Hepatic stellate cell (primary cell): ENCODE measurements at places on chromosomes 16 and 17.

DNA sequence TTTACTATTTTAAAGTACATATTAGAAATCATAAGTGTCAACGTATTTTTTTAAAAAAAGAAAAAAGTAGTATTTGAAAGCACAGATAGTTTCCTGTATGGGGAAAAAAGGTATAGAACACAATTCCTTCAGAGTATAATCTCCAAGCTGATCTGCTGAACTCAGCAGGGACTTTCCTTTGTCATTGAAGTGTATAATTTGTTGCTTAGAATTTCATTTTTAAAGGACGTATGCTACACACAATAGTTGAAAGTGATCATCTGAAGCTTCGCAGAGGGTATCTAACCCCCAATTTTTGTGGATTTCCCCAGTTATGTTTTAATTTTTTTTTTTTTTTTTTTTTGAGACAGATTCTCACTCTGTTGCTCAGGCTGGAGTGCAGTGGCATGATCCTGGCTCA lies 20.2 kb upstream of the MAPT start:
- DNase-seq, result no peak

DNA sequence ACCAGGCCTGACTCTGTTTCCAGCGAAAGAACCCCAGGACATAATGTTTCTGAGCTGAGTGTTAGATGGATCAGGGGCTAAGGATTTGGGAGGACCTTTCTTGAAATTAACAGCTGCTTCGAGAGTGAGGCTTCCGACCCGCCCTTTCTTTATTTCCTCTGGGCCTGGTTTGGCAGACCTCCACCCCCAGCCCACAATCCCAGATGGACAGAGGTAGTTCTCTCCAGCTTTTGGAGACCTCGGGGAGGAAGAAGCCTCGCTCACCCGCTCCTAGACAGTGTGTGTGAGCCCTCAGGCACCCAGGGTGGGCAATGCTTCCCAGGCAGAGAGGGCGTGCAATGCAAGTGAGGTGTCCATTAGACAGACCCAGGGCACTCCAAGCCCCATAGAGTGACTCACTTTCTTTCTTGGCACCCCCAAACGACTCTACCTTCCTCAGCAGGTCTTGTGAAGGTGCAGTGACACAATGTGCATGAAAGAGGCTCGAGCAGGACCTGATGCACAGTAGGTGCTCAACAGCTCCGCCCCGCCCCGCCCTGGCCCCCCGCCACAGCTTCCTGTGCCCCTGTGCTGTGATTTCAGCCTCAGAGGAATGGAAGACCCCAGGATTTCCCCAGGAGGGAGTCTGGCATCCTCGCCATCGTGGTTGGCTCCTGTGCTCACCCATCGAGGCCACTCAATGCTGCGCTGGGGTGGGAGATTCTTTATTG lies 50.7 kb upstream of the TOB1 start:
- DNase-seq, result no peak

DNA sequence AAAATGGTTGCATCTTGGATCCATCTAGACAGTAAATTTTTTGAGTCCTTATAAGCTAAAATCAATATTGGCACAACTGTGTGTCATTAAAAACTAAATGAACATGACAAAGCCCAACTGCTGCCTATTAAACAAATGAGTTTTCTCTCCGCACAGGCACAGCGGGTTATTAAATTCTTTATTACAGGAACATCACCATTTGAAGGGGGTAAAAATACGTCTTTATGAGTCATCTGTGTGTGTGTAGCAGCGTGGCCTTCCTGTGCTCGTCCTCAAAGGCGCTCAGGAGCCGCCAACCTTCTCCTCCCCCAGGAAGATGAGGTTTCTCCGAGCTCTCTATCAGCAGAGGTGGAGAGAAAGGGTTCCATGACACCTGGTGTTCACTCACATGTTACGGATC lies 62.6 kb upstream of the SDK2 start:
- no peak for DNase-seq

GRCh38 chr17:66040402-66040801 lies 151.5 kb downstream of the CEP112 start:
- DNase-seq, result no peak

GRCh38 chr16:49789616-49790015 lies 66.3 kb downstream of the ZNF423 start:
- DNase-seq, result no peak

DNA sequence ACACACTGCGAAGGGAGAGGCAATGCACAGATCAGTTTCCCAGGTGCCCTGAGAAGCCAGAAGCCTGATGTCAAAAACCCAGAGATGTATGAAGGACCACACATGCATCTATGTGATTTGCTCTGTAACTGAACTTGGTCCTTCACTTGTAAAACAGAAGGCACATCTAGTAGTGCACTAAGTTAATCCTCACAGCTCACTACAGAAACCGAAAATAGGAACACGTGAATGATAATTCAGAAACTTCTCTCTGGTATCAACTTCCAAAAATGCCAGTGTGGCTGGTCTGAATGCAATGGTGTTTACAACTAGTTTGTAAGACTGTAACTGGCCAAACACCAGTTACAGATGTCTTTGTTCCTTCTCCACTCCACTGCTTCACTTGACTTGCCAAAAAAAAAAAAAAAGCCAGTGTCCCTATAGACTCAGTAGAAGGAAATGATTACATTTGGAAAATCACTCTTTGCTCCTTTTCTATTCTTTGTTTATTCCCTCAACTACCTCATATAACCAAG lies 11.3 kb downstream of the ANKRD40 start:
- no peak for DNase-seq

- DNase-seq, result no peak
These were observed 254.1 kb upstream of the IRX3 start for GRCh38 chr16:54540525-54541180.

- DNase-seq, result no peak
These were observed 40.3 kb upstream of the TEKT3 start for GRCh38 chr17:15381707-15382106.

- peak; percentile 37 for DNase-seq
These were observed 218.7 kb downstream of the MRTFB start for GRCh38 chr16:14289692-14290340.
